PC-9 (cell line): ENCODE measurements at places on chromosomes 4 and X.

- no peak overlapping the region for H3K27ac ChIP-seq
- H3K27me3 ChIP-seq: no peaks in the 10 kb centered on the region
- H3K36me3 ChIP-seq: no peaks in the 10 kb centered on the region
- no peaks in the 10 kb centered on the region for H3K4me1 ChIP-seq
Measured at GRCh38 chrX:101958139-101958538, 26.3 kb upstream of the ZMAT1 start.

DNA sequence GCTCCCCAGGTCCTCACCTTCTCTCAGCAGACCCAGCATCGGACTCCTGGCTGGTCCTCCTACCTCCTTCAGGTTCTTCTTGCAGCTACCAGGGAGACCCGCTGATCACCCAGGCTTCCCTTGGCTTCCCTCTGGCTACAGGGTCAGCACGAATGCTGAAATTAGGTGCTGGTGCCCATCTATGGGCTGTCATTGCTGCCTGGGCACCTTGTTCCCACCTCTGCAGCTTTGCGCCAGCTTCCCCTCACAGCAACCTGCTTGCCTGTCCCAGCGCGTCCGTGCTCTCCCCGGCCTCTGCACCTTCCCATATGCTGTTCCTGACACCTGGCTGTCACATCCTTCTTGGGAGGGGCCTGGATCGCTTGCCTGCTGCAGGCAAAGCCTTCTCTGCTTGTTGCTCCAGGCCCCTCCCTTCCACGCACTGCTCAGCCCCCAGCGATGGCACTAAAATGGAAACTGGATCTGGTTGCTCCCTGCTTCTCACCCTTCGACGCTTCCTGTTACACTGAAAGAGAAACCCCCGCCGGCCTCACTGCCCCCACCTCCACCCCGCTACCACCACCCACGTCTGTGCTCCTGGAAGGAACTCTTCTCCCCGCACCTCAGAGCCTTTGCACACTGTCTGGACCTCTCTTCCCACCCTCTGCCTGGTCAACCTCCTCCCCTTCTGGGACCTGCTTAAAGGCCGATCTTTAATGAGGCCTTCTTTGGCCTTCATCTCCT is 22.2 kb downstream of the C4orf50 start:
- DNase-seq: no peak
- no peak overlapping the region for H3K27ac ChIP-seq
- no peak overlapping the region for H3K4me3 ChIP-seq
- peaks cover 49% of the 10 kb centered on the region for H3K27me3 ChIP-seq
- no peaks in the 10 kb centered on the region for H3K4me1 ChIP-seq
- H3K36me3 ChIP-seq: no peaks in the 10 kb centered on the region

DNA sequence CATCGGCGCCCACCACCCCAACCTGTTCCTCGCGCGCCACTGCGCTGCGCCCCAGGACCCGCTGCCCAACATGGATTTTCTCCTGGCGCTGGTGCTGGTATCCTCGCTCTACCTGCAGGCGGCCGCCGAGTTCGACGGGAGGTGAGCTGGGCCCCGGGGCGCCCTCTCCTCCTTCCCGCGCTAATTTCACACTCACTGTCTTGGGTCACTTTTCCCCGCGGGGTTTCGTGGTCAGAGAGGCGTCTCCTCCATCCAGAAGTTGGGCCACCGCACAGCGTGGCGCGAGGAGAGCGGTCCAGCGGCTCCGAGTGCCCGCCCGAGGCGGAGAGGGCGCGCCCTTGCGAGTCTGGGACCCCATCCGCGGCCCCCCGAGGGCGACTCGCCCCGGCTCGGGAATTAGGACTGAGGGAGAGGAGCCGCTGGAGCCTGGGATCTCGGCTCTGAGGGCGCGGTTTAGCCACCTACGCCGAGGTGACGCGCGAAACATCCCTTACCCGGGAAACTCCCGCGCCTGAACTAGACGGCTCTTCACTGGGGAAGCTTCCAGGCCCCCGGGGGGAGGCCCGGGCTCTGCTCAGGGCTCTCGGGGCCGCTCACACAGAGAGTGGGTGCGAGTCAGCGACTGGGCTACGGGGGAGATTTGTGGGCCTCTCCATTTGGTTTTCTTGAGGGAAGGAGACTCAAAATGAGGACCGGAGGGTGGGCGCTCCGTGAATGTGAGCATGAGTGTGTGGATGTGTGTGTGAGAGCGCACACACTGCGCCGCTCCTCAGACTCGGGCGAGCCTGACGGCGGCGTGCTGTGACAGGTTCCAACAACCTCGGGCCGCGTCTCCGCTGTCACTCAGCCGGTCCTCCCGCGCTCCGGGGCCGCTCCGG is 551 bp downstream of the NPNT start:
- peaks cover 15% of the 10 kb centered on the region for H3K4me1 ChIP-seq
- H3K4me3 ChIP-seq: no peak overlapping the region
- H3K27ac ChIP-seq: no peak overlapping the region
- peak; percentile 6 for DNase-seq
- H3K36me3 ChIP-seq: no peaks in the 10 kb centered on the region
- H3K27me3 ChIP-seq: no peaks in the 10 kb centered on the region

DNA sequence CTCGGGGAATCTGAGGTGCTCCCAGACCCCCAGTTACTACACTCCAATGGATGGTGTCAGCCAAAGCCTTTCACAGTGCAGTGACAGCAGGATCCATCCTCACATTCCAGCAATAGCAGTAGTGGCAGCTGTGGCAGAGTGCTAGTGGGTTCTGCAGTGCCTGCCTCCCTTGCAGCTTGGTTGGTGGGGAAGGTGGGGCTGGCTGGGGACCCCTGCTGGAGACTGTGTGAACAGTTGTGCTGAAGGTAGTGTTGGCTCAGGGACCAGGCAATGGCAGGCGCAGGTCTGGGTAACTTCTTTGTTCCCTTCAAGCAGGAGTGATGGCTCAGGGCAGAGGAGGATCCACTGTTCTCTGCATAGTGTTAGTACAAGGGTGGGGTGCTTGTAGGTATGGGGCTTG is 343.7 kb upstream of the TRAM1L1 start:
- no peak overlapping the region for H3K4me3 ChIP-seq
- no peaks in the 10 kb centered on the region for H3K4me1 ChIP-seq
- no peak for DNase-seq
- H3K27ac ChIP-seq: no peak overlapping the region

- no peaks in the 10 kb centered on the region for H3K4me1 ChIP-seq
- H3K27ac ChIP-seq: no peak overlapping the region
- H3K36me3 ChIP-seq: no peaks in the 10 kb centered on the region
Measured at GRCh38 chr4:145035494-145036136, 62.4 kb downstream of the ANAPC10 start.

GRCh38 chrX:46733226-46733625 is 25.7 kb downstream of the SLC9A7 start:
- no peak overlapping the region for H3K4me3 ChIP-seq
- no peaks in the 10 kb centered on the region for H3K27me3 ChIP-seq
- DNase-seq: no peak
- H3K36me3 ChIP-seq: no peaks in the 10 kb centered on the region
- H3K27ac ChIP-seq: no peak overlapping the region
- H3K4me1 ChIP-seq: no peaks in the 10 kb centered on the region
